Panc1 (cell line): ENCODE measurements at places on chromosomes 2 and 18.

DNA sequence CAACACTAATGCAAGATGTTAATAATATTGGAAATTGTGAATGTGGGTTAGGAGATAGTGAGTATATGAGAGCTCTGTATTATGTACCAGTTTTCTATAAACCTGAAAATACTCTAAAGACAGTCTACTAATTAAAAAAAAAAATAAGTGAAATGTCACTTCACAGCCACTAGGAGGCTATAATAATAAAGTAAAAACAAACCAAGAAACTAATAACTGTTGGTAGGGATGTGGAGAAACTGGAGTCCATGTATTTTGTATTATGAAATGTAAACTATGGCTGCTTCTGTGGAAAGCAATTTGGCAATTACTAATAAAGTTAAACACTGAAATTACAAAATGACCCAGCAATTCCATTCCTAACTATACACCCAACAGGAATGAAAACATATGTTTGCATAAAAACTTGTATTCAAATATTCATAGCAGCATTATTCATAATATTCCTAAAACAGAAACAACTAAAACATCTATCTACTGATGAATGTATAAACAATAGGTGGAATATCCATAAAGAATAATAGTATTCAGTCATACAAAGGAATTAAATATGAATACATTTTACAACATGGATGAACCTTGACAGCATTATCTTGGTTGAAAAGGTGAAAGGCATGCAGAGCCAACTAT lies 36.2 kb downstream of the CCDC178 start:
- no peak for DNase-seq

DNA sequence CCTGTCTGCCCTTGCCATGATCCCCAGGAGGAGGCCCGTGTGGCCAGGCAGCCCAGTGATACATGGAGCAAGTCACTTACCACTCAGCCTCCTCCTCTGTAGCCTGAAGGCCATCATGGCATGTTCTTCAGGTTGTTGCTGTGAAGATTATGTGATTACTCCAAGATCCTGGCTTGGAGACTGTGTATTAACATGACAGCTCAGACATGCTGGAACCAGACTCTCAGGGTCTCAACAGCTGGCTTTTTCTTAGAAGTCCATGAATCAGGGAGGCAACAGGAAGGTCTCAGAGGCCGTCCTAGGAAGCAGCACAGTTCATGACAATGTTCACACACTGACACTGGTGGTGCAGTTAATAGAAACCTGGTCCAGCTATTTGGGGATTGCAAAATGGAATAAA lies 158.6 kb upstream of the TWIST2 start:
- no peak for DNase-seq

DNA sequence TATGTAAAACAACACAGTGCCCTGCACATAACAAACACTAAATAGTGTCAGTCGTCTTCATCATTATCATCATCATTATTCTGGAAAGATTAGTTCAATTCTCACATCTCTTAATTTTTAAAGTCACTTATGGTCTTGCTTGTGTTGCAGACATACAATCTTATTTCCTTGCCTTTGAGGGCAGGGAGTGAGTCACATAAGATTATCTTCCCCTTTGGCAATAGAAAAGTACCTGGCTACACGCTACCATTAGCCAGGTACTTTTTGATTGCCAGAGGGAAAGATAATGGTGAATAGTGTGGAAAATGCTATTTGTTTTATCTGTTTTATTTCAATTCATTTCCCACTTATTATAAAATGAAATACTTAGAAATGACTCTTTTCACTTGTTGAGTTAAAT lies 76.6 kb upstream of the RMDN2 start:
- DNase-seq, result no peak

- DNase-seq, result no peak
These were observed 10.8 kb downstream of the IL1RL1 start for GRCh38 chr2:102321941-102322719.

DNA sequence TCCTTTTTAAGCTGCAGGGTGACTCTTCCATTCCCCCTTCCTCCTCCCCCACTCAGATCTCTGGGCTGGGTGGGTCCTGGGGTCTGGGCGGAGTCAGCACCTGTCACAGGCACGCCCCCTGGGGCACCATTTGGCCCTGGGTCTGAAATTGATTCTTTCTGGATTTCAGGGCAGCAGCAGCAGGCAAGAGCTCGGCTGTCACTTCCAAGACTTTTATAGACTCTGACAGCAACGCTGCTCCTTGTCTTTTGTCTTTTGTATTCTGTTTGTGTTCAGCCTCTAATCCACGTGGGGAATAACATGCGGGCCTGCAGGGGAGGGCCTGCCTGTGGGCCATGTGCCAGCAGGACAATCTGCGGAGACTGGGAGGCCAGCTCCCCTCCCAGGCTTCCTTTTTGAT lies 3.9 kb downstream of the BOD1L2 start:
- DNase-seq, result no peak

DNA sequence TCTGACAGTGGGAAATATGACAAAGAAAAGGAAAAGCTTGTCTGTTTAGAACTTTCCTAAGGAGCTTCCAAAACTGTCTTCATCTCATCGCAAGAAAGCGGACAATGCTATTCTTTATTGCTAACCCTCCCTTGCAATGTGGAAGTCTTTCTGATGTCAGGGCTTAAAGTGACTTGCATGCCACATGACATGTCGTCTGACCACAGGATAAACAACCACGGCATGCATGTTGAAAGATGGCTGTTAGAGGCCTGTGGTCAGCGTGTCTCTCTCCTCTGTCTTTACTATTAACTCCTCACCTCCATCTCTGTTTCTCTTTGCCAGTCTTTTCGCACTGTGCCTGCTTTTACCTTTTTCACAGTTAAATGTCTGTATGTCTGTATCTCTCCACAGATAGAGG lies 389.8 kb downstream of the LNPK start:
- no peak for DNase-seq

- DNase-seq, result no peak
These were observed 18.4 kb upstream of the PSD4 start for GRCh38 chr2:113155331-113155730.

- DNase-seq, result no peak
These were observed 32.2 kb upstream of the SPRED2 start for GRCh38 chr2:65464604-65465003.

DNA sequence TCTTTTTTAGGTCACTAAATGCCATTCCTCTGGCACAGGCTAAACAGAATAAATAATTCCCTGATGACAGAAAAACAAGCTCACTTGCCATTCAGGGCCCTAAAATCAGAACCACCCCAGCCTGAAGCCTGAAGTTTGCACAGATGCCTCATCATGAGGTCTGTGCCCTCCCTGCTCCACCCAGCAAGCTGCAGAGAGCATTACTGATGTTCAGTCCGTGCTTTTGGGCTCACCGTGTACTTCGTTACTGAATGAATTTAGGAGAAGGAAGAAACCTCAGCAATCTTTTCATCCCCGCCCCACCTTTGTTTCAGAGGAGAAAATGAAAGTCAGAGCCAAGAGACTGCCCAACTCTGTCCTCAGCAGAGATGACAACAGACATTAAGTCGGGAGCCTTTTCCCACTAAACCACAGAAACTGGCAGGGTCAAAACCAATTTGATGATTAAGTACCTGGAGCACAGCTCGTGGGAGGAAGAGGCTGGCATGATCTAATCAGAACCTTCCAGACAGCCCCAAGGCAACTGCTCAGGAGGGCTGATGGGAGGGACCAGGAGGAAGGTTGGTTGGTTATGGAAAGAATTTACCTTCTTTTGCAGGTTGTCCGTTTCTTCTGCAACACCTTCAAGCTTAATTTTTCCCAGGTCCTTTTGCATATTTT lies 122.7 kb downstream of the LAMA1 start:
- no peak for DNase-seq

DNA sequence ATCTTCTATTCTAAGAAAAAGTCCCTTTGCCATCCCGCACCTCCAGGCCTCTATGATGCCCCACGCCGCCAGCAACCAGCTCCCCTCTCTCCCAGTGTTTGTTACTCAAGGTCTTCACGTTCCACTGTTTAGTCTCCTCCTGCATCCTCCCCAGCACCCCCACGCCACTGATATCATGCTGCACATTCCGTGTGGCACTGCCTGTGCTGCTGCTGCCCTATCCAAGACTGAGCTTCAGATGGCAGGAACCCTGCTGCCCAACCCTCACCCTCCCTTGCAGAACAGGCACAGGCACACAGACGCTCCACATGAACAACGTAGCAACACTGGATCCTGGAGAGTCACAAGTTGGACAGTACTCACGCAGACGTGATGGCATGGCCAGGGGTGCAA lies 35.3 kb downstream of the MYO5B start:
- DNase-seq, result no peak

DNA sequence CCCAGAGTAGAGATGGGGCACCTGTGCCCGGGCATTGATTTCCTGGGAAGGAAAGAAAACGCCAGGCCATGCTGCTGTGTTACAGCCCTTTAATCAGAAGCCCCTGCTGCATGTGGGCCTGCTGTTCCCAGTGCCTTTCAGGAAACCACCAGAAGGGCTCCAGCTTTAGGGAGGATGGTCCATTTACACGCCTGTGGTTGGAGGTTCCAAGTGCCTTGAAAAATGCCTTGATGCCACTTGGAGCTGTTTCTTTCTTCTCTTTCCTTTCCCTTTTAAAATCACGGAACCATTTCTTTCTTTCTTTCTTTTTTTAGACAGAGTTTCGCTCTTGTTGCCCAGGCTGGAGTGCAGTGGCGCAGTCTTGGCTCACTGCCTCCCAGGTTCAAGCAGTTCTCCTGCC lies 60.5 kb downstream of the AGAP1 start:
- DNase-seq, result no peak
